ENCODE measurements at places on chromosomes 11 and 22.

DNA sequence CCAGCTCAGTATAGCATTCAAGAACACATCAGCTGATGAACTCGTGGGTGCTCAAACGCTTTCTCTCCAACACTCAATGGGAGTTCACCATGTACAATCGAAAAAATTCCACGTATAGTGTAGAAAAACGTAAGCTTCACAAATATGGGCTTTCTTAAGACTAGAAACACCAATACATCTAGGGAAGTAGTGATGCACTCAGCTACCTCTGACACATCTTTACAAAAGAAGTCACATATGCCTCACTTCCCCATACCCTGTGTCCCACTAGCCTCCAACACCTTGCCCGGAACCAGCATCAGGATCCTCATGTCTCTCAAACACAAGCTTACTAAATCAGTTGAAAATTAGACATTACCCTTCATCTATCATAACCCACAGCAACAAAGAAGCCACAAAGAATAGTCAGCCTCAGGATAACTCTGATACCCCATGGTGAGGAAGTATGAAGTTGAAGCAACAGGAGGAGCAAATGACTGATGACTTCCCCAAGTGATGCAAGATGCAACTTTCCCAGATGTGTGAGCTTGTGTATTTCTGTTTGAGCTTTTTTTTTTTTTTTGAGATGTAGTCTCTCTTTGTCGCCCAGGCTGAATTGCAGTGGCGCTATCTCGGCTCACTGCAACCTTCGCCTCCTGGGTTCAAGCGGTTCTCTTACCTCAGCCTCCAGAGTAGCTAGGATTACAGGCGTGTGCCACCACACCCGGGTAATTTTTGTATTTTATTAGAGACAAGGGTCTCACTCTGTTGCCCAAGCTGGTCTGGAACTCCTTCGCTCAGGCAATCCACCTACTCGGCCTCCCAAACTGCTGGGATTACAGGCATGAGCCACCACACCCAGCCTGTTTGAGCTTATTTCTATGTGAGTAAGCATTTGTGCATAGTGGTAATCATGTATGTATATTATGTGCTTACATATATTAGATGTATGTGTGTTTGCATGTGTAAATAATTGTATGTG, 8.5 kb upstream of the DENND5A start:
- DNase-seq: no peak

DNA sequence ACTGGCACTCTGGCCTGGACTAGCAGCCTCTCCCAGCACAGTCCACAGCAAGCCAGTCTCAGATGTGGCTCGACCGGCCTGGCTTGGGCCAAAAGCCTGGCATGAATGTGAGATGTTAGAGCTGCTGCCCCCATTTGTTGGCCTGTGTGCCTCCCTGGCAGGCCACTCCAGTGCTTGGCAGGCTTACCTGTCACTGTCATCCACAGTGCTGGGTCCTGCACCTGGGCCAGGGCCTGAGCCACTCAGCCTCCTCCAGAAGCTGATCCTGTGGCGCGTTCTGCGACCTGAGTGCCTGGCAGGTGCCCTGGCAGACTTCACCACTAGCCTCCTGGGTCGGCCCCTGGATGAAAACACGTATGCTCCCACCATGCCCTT, 36.1 kb downstream of the RRP8 start:
- DNase-seq: no peak

- DNase-seq: no peak
These were observed 330.1 kb upstream of the PLET1 start for GRCh38 chr11:112590764-112591163.

- DNase-seq: no peak
These were observed 309.8 kb upstream of the CNTN5 start for GRCh38 chr11:98710986-98711385.

DNA sequence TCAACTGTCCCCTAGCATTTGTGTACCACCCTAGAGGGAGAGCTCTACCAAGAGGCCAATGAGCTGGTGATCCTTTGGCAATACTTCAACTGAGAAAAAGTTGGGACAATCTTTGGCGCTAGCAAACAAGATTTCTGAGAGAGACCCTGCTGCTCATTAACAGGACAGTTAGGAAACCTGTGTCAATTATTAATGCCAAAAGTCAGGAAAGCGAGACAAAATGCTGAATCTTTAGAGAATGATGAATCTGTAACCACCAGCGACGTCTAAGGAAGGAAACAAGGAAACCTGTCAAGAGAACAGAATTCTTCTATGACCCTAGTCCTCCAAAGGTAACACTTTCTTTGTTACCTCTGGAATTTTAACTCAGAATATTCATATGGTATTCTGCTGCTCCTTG, 19.9 kb downstream of the LARGE2 start:
- DNase-seq: no peak

GRCh38 chr11:69698362-69698761, 5.5 kb downstream of the FGF19 start:
- no peak for DNase-seq

GRCh38 chr22:20315337-20316216, 4.3 kb downstream of the DGCR6L start:
- DNase-seq: no peak

- DNase-seq: no peak
These were observed 39.3 kb downstream of the DDI1 start for GRCh38 chr11:104075706-104076105.

- no peak for DNase-seq
These were observed at the start of gene LGALS12 for GRCh38 chr11:63505857-63506528. Gene LGALS12 (plus strand): TSS chr11:63506084. CDS start chr11:63506459, 375 bp downstream.

- DNase-seq: no peak
These were observed 113.1 kb downstream of the RBFOX2 start for GRCh38 chr22:35915477-35916013.

- no peak for DNase-seq
These were observed 4.7 kb downstream of the OSBPL5 start for GRCh38 chr11:3160252-3161031.

DNA sequence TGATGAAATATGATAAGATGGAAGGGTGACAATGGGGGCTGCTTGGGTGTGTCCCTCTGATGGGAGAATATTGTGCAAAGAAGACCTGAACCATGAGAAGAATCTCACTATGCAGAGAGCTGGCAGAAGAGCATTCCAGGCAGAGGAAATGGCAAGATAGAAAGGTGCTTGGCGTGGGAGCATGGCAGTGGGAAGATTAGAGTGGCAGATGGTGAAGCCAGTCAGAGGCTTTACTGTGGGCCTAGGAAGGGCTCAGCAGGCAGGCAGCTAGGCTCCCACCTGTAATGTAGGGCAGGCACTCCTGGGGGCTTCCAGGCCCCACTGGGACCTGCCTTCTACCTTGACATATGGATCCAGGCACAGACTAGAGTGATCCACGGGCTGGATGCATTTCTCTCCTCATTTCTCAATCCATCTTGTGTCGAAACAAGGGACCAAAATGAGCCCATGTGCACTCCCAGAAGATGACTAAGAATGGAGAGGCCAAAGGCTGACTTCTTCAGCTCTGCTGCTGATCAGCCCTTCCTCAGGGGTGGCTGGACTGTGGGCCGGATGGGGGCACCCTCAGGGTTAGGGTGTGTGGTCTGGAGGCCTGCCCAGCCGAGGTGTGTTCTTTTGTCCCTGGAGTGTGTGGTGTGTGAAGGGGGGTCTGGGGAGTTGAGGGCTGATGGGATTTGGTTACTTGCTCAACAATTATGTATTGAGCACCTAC, 88.3 kb downstream of the TSPAN18 start:
- DNase-seq: no peak

DNA sequence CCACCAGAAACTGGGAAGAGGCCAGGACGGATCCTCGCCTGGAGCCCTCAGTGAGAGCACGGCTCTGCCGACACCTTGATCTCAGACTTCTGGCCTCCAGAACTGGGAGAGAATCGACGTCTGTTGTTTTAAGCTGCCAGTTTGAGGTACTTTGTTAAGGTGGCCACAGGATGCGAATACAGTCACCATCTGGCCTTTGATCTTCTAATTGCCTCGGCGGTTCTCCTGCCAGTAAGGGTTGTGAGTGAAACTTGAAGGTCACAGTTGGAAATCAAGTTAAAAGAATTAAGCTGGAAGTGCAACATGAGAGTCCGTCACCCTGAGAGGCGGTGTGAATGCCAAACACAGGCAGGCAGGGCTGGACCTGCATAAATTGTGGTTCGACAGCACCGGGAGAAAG, 27.9 kb downstream of the PARVB start:
- DNase-seq: no peak

GRCh38 chr11:112534208-112534607, 273.5 kb upstream of the PLET1 start:
- DNase-seq: no peak

- no peak for DNase-seq
These were observed 61.9 kb downstream of the TSPAN18 start for GRCh38 chr11:44788536-44789261.

GRCh38 chr11:26443617-26444016, 111.7 kb downstream of the ANO3 start:
- DNase-seq: no peak

DNA sequence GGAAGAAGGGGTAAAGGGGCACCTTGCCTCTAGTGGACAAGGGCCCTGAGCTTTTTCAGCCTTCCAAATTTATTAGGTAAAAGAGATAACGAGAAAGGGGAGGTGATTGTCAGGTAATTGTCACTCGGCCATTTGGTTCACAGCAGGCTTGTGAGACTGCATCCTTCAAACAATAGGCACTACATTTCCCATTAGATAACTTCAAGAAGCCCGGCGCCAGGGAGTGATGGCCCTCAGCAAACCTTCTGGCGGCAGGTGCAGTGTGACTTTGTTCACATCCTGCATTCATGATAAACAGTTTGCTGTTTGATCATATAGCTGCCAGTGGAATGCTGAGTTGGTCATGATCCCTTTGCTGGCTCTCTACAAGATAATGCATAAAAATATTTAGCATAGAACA, 185.1 kb downstream of the CWF19L2 start:
- no peak for DNase-seq

DNA sequence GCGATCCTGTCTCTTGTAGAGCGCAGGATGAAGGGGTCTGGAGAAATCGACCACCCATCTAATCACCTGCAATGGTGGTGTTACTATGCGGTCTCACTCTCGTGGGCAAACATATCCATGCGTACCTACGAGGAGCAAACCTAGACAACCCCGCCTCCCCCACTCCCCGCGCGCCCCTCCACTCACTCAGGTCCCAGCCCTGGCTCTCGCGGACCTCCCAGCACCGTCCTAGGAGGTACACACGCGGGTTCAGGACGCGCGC, 887 bp downstream of the TRPC6 start:
- no peak for DNase-seq

GRCh38 chr11:26741036-26741435, 19.2 kb upstream of the SLC5A12 start:
- no peak for DNase-seq

GRCh38 chr11:112797648-112798293, 163.4 kb upstream of the NCAM1 start:
- DNase-seq: no peak

- no peak for DNase-seq
These were observed 9.2 kb upstream of the FAM83F start for GRCh38 chr22:39985383-39986035.
